ENCODE measurements at places on chromosomes 6 and 20. TPM values are rescaled to one million over a fixed set of nuclear protein-coding genes. Genes with fewer than 3 reads are reported as not detected.

The MYLK4 gene
- 0.38 TPM for total RNA-seq

GRCh38 chr6:107443608-107444267 lies 15.6 kb downstream of the PDSS2 start:
- H3K4me3 ChIP-seq: no peak overlapping the region
- no peak overlapping the region for H3K27ac ChIP-seq
- H3K27me3 ChIP-seq: no peaks in the 10 kb centered on the region

DNA sequence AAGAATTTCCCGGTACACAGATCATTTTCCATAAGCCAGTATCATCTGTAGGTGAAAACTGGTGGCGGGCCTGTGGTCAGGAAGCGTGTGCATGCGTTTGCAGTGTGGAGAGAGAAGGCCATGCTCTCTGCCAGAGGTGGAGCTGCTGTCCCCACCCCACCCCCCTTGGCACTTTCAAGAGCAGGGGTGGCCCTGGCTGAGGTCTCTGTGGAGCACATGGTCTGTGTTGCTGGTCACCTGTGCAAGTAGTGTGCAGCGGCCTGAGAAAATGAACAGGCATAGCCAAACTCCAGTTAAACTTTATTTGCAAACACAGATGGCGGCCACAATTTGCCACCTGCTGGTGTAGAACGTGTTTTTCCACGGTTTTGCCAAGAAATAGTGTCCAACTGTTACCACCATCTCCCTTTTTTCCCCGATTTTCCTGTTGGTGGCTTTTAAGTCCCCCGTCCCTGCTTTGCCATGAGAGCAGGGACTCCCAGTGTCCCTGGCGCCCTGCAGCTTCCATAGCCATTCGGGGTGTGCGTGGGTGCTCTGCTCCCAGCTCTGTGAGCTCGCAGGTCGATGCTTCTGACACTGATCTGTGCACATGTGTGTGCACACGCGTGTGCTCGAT lies 2.5 kb downstream of the ADRM1 start:
- peaks cover 30% of the 10 kb centered on the region for H3K4me1 ChIP-seq
- peaks cover 40% of the 10 kb centered on the region for H3K36me3 ChIP-seq
- H3K27ac ChIP-seq: peak overlapping the region; percentile 90
- no peak overlapping the region for H3K4me3 ChIP-seq

- peak overlapping the region; percentile 95 for H3K4me3 ChIP-seq
- H3K4me1 ChIP-seq: peaks cover 83% of the 10 kb centered on the region
- no peaks in the 10 kb centered on the region for H3K27me3 ChIP-seq
- no peak for DNase-seq
These were observed 57.4 kb upstream of the CEP85L start for GRCh38 chr6:118708744-118709143.

GRCh38 chr6:147678253-147678652 lies 169.8 kb downstream of the SAMD5 start:
- H3K4me1 ChIP-seq: no peaks in the 10 kb centered on the region
- no peak overlapping the region for H3K4me3 ChIP-seq

The DTD1 gene
- total RNA-seq: 18.1 TPM

The CBFA2T2 gene
- total RNA-seq: 42.1 TPM

DNA sequence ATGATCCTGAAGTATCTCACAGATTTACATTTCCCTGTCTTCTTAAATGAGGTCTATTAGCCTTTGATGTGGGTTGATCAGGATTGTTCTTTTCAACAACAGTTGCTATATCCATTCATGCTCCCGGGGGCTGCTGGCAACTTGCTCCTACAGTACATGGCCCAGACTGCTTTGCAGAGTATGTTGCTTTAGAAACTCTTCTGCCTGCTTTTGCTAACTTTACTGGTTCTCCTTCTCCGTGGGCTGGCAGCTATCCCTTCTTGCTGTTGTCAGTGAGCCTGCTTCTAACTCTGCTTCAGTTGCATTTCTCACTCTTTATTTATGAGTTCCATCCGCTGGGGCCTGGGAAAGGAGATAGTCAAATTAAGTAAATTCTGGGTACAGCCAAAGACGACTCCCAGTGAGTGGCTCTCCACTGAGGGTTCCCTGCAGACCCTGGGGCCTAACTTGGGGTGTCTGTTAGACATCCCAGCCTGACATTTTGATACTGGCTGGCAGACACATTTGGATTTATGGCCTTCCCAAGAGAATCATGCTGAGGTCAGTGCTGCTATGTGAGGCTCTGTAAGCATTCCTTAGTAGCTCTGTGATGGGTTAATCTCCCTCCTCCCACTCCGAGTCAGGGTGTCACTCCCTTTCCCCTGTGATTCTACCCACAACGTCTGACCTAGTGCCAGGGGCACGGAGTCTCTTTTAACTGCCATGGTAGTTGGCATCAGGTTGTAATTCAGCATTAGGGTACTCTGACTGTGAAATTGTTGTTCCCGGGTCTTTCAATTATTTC lies 73.6 kb downstream of the SLX4IP start:
- no peak overlapping the region for H3K4me3 ChIP-seq
- H3K27me3 ChIP-seq: no peaks in the 10 kb centered on the region
- peaks cover 15% of the 10 kb centered on the region for H3K4me1 ChIP-seq
- H3K27ac ChIP-seq: no peak overlapping the region
- H3K36me3 ChIP-seq: no peaks in the 10 kb centered on the region

DNA sequence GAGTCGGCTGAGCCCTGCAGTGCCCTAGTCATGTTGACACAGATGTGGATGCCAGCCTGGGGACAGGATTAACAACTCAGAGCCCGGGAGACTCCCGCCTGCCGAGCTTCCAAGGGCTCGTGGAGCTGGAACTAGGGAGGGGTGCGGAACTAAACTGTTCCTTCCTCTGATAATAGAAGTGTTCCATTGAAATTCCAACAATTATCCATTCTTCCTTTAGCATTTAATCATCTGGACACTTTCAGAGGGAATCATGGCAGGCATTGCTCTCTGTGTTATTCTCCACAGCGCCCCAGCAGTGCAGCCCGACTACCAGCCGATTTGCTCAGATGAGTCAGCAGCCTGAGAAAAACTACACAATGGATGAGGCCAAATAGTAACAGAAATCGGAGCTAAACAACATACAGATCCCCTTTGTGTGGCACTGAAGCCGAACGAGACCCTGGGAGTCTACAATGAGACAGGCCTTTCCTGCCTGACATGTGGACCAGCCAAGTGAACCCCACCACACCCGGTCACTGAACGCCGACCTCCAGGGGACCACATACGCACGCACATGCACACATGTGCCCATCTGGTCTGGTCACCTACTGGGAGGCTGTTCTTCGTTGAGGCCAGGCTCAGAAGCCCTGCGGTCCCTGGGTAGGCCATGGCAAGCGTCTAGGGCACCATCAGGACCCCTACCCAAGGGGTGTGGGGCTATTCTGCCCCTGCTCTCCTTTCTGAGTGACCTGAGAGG lies 238.4 kb upstream of the AFDN start:
- H3K36me3 ChIP-seq: no peaks in the 10 kb centered on the region
- H3K27ac ChIP-seq: no peak overlapping the region
- DNase-seq: no peak
- no peak overlapping the region for H3K4me3 ChIP-seq

The GTF2H4 gene
- 39.7 TPM for total RNA-seq

DNA sequence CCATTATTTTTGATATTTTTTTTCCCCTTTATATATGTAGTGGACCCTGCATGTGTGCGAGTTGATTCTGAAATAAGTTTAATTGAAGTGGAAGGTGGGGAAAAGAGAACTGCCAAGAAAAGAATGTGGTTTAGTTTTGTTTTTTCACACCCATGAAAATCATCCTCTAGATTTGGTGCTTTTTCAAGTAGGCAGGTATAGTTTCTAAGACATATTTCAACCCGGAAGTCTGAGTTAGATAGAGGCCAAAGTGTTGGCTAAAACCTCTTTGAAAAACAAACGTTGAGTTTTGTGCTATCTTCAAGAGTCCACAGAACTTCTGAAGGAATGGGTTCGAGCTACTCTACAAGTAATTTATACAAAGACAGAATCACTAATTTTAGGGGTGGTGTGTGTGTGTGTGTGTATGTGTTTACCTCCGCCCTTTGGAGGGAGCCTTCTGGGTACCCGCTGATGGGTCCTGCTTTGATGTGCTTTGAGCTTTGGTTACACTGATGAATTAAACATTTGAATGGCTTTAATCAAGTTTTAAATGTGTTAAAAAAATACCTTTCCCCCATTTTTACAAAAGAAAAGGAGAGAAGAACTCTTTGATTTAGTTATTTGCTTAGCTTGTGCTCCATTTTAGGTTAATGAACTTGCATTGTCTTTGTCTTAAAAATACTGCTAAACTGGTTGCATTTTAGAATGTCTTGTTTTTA lies 2.5 kb downstream of the RREB1 start:
- H3K27ac ChIP-seq: peak overlapping the region; percentile 74
- peaks cover 52% of the 10 kb centered on the region for H3K4me1 ChIP-seq
- H3K27me3 ChIP-seq: no peaks in the 10 kb centered on the region
- DNase-seq: no peak

The EBF4 gene
- 2.8 TPM for total RNA-seq

DNA sequence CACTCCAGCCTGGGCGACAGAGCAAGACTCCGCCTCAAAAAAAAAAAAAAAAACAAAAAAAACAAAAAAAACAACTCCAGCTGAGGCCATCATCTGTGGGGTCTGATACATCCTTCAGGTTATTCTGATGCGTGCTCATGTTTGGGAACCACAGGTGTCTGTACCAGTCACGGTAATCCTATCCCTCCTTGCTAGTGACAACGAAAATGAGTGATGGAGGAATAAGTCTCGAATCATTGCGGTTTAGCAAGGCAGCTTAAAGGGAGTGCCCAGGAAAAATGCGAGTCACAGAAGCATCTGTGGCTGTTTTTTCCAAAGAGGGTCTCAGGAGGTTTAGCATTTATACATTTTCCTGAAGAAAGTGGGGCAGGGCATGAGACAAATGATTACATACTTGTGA lies 48.8 kb downstream of the MCUR1 start:
- no peaks in the 10 kb centered on the region for H3K27me3 ChIP-seq
- H3K36me3 ChIP-seq: no peaks in the 10 kb centered on the region
- no peak overlapping the region for H3K4me3 ChIP-seq
- no peak overlapping the region for H3K27ac ChIP-seq
- peaks cover 21% of the 10 kb centered on the region for H3K4me1 ChIP-seq

- H3K27me3 ChIP-seq: peaks cover 4% of the 10 kb centered on the region
- no peaks in the 10 kb centered on the region for H3K4me1 ChIP-seq
- no peak overlapping the region for H3K4me3 ChIP-seq
- H3K36me3 ChIP-seq: no peaks in the 10 kb centered on the region
- H3K27ac ChIP-seq: no peak overlapping the region
These were observed 127.5 kb downstream of the SASH1 start for GRCh38 chr6:148470156-148470555.

The OPRM1 gene
- not detected for total RNA-seq

- H3K4me3 ChIP-seq: no peak overlapping the region
- DNase-seq: no peak
- no peaks in the 10 kb centered on the region for H3K4me1 ChIP-seq
- H3K36me3 ChIP-seq: no peaks in the 10 kb centered on the region
- no peaks in the 10 kb centered on the region for H3K27me3 ChIP-seq
These were observed 61.8 kb downstream of the CNBD2 start for GRCh38 chr20:36030149-36030548.

GRCh38 chr6:73452107-73452461 lies at the start of gene CGAS:
CGAS (minus strand) TSS chr6:73452297; CDS start chr6:73452181, 116 bp downstream.
- H3K4me1 ChIP-seq: peaks cover 32% of the 10 kb centered on the region
- H3K4me3 ChIP-seq: peak within 1 kb of the TSS; percentile 98
- H3K27ac ChIP-seq: peak within 1 kb of the TSS; percentile 92
- H3K27me3 ChIP-seq: no peaks in the 10 kb centered on the region
- H3K36me3 ChIP-seq: no peaks in the 10 kb centered on the region
- peak; percentile 86 for DNase-seq

The HTR1B gene
- total RNA-seq: not detected

- H3K27ac ChIP-seq: no peak overlapping the region
- no peaks in the 10 kb centered on the region for H3K4me1 ChIP-seq
- DNase-seq: no peak
- no peaks in the 10 kb centered on the region for H3K27me3 ChIP-seq
- no peaks in the 10 kb centered on the region for H3K36me3 ChIP-seq
These were observed 37.3 kb upstream of the BPIFA2 start for GRCh38 chr20:33130568-33131061.

The PRSS16 gene
- total RNA-seq: 2.5 TPM

The PTPRA gene
- total RNA-seq: 87.8 TPM

- H3K4me1 ChIP-seq: no peaks in the 10 kb centered on the region
- no peaks in the 10 kb centered on the region for H3K27me3 ChIP-seq
- H3K4me3 ChIP-seq: no peak overlapping the region
These were observed 10.5 kb upstream of the KIAA1755 start for GRCh38 chr20:38270869-38271605.

The RNF39 gene
- not detected for total RNA-seq

DNA sequence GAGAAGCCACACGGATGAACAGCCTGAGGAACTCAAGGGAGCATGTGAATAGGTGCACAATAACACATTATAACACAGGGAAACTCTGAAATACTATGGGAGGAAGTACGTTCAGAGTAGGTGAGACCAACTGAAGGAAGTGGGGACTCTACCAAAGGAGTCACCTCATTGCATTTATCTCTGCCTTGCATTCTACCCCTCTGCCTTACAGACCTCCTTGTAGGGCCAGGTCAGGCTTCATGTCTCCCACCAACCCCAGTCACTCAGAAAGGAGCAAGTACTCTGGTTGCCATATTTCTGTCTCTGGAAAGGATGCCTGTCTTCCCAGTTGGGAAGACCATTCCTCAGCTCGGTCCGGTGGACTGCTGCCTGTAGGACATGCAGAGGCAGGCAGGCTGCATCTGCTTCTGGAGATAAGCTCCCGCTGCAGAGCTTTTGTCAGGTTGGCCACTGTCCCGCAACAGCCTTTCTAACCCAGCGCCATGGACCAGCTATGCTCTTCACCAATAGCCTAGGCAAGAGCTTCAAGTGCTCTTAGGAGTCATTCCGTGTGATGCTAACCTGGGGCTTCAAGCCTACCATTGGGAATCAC lies 51.6 kb upstream of the ASIP start:
- no peak overlapping the region for H3K27ac ChIP-seq
- H3K36me3 ChIP-seq: no peaks in the 10 kb centered on the region
- no peaks in the 10 kb centered on the region for H3K4me1 ChIP-seq
- no peak overlapping the region for H3K4me3 ChIP-seq
- no peak for DNase-seq

All from CD4-positive, alpha-beta memory T cell (primary cell).